Activated B cell treated with CpG ODN at 0.5 μM for 24 hours (primary cell): ENCODE measurements at places on chromosomes 3 and 15.

DNA sequence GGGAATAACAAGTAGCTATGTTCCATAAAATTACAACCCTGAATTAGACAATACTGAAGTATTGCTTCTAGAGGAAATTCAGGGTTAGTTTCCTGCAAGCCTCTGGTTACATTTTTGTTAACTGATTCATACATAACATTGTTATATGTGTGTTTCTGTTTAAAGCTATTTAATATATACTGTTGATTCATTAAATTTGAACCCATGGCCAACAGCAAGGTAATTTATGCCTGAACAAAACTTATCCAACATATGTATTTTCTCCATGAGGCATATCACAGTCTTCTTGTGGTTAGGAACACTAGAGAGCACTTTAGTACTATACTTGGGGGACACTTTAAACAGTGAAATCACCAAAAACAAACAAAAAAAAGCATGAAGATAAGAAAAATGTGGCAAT is 47.7 kb upstream of the PTX3 start:
- DNase-seq = no peak

- DNase-seq = no peak
These were observed 68.6 kb downstream of the ABHD5 start for GRCh38 chr3:43759297-43759782.

- no peak for DNase-seq
These were observed 429.6 kb downstream of the LPP start for GRCh38 chr3:188583341-188584161.

DNA sequence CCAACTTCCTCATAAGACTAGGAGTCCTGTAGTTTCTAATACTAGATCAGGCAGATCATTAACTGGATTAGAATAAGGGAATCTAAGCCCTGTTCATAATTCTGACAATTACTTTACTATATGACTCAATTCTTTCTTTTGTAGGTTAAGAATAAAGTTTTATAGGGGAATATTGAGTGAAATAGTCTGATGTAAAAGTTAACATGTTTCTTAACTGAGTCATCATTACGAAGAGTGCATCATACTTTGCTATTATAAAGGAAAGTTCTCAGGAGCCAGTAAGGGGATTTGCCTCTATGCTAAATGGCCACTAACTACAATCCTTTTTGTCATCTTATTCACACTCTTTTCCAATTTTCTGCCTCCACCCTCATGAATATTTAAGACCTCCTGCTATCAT is 63.1 kb downstream of the POLQ start:
- no peak for DNase-seq

- no peak for DNase-seq
These were observed 67.3 kb upstream of the DCBLD2 start for GRCh38 chr3:98968824-98969223.
